ENCODE measurements at places on chromosomes 2 and 18.

DNA sequence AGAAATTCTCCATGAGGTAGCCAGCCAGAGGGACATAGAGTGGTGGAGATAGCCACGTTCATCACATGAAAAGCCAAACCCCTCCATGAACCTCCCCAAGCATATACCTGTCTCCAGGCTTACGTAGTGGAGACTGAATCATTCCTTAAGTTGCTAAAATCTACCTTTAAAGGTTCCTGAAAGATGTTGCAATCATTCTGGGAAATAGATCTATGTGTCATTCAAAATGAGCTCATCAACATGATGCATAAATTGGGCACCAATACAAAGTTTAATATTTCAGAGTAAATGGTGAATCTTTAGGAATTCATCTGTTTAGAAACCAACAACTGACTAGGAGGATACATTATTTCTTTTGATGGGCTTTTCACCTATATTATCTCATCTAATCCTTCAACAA lies 362.6 kb upstream of the ID2 start:
- no peak for DNase-seq

- DNase-seq = no peak
These were observed 152.0 kb downstream of the EVA1A start for GRCh38 chr2:75408771-75409170.

DNA sequence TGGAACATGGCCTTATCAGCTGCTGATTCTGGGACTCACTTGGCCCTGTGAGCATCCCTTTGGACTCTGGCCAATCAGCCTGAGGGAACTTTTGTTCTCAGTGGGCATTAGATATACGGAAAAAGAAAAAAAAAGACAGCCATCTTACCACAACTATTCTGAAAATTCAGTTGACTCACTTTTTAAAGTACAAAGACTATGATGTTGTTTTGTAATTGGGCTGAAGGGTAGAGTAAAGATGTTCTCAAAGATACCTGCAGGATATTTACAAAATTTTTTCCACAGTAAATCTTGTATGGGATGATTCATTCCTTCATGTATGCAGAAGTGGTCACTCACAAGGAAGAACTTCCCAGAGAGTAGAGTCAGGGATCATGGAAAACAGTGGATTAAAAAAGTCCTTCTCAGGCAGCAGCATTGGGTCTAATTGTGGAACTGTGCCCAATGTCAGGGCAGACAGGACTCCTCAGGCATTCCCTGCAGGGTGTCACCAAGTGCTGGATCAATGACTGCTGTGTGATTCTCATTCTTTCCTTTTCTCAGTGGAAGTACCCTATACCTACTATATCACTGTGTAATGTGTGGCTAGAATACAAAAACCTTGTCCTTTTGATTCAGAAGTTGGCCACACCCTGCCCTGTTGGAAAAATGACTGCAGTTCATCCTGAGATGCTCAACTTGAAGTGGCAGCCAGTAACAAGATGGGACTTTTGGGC lies 35.4 kb downstream of the SULT1C4 start:
- DNase-seq = no peak

GRCh38 chr2:179251870-179252269 lies 12.8 kb downstream of the SESTD1 start:
- DNase-seq = no peak

DNA sequence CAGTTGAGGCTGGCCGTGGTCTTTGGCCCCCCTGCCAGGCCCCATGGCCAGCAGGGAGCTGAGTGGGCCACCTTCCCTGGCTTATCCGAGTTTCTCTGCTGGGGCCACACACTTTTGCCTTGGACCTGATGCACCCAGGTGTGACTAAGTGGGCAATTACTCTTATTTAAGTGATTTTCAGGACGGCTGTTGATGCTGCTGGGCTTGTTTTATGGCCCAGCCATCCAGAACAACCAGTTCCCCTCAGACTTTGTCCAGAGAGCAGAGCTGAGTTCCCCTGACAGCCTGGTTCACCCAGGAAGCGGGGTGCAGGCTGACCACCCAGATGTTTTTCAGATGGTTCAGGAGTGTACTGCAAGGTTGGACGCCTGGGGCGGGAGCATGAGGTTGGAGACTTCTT lies 68.8 kb downstream of the GLI2 start:
- no peak for DNase-seq

GRCh38 chr18:75161256-75162028 lies 47.5 kb downstream of the PTGR3 start:
- no peak for DNase-seq

GRCh38 chr18:76233876-76234675 lies 261.0 kb downstream of the ZNF516 start:
- DNase-seq = no peak

DNA sequence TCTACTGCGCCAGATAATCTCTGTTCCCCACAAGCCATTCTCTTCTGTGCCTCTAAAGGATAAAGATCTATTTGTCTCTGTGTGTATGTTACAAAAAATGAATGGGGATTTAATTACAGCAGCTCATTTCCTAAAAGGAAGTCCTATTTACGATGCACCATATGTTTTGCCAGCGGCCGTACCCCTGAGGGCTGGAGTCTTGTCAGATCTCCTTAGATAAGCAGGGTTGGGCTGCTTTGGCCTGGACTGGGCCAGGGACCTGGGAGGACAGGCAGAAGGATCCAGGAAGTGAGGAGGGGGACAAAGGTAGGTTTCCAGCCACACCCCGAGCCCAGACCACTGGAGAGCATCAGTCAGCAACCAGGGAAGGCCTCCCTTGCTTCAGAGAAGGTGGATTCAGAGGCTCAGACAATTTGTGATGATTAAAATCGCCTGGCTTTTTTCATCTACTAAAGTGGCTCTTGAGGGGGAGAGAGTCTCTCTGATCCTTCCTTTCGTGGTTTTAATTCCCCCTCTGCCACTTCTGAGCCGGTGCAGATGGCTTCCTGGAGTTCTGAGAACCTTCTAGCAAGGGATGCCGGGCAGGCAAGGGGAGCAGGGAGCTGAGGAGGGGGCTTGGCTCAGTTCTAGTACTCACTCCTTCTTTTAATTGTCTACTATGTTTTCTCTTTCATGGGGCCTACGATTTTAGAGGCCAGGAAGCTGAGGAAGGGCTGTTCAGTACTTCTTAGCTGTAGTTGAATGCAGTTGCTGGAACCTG lies 42.1 kb downstream of the MYCN start:
- DNase-seq = no peak

- no peak for DNase-seq
These were observed 19.5 kb downstream of the GPR45 start for GRCh38 chr2:105261061-105261460.

- DNase-seq = no peak
These were observed 279.0 kb upstream of the NRP2 start for GRCh38 chr2:205403244-205403825.

GRCh38 chr2:156396126-156396525 lies 40.1 kb upstream of the GPD2 start:
- DNase-seq = no peak

DNA sequence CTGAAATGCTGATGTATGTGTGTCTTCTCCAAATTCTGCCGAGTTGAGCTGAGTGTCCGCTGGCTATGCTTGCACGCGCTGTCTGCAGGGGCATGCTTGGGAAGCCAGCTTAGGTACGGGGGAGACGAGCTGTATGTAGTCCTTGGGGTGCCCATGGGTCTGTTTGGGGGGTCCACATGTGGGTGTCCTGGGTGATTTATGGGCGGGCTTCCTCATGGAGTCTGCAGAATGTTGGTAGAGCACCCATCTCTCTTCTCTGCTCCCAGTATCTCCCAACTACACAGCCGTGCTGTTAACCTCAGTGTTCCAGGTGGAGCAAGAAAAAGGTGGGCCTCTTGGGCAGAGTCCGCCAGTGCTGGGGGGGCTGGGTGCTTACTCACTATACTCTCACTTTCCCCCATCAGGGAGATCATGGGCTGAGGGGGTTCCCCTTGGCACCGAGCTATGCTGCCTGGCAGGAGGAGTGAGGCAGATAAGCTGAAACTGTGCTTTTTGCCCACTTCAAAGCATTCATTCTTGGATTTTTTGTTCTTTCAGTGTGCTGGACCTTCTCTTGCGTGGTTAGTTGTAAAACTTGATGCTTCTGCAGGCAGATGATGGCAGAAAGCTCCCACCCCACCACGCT lies 128.2 kb upstream of the ALKAL2 start:
- no peak for DNase-seq

GRCh38 chr2:143262389-143262788 lies 133.2 kb downstream of the ARHGAP15 start:
- DNase-seq = no peak

DNA sequence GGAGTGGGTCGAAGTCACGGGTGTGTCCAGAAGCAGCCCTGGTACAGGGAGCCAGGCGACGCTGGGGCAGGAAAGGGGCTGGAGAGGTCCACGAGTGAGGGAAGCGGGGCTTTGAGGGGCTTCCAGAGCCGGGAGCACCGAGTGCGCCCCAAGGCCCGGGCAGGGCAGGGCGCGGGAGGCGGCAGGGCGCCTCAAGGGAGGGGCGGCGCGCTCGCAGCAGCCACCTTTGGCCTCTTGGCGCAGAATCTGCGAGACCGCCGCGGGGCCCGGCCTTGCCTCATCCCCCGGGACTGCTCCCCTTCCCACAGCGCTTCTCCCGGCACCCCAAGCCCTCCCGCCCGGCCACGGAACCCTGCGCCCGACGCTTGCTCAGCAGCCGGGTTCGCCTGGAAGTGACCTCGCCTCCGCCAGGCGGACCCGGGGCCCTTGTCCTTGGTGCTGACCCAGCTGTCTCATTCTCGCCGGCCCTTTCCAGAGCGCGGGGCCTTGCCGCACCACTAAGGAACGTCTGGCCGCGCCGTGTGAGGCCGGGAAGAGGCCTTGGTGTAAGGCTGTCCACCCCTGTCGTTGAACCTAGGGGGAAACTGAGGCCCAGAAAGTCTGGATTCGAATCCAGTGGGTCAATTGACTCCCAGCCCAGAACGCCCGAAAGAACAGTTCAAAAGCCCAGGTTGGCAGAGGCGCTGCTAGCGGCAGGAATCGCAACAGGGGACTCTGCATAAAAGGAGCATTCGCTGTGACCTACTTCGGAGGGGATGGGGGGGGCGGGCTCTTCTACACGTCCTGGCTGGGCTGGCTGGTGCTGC lies 584 bp upstream of the DNER start:
- peak; percentile 72 for DNase-seq

DNA sequence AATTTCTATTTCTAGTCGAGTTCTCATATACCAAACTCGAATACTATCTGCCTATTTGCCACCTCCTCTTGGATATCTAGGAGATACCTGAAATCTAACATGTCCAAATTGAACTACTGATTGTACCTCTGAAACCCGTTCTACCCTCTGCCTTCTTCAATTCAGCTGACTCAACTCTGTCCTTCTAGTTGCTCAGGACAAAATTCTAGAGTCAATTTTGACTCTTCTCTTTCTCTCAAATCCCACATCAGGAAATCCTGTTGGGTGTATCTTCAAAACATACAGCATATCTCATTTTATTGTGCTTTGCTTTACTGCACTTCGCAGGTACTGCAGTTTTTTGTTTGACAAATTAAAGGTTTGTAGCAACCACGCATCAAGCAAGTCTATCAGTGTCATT lies 137.8 kb downstream of the ZAP70 start:
- DNase-seq = no peak

- no peak for DNase-seq
These were observed 82.9 kb downstream of the KCTD1 start for GRCh38 chr18:26465431-26465830.

DNA sequence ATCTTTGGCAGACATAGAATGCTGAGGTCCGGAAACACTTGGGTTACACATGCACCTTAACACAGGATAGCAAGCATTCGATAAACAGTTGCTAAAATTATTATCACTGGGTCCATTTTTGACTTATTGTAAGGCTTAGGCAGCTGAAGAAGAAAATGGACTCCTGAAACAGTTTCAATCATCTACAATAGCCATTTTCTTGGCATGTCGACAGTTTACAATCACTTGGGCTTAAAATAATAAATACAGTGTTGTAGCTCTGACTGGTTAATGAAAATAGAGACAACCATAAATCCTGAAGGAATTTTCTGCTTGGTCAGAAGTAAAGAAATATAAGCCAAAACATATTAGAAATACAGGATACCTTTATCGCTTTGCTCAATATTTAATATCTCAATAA lies 169.2 kb downstream of the XIRP2 start:
- no peak for DNase-seq

DNA sequence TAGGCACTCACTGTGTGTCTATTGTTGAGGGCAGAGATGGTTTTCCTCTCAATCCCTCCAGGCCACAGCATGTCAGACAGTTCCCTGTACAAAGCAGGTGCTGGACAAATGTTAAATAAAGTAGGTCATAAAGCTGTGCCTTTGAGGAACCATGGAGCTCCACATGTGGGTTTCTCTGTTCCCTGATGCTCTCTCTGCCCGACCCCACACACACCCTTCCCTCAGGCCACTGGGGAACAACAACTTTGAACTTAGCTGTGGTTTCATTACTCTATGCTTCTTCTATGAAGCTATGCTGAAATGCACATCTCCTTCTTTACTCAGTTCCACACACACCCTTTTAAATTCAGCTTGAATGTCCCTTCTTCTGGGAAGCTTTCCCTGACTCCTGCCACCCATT lies 415.3 kb downstream of the HRH4 start:
- DNase-seq = no peak

DNA sequence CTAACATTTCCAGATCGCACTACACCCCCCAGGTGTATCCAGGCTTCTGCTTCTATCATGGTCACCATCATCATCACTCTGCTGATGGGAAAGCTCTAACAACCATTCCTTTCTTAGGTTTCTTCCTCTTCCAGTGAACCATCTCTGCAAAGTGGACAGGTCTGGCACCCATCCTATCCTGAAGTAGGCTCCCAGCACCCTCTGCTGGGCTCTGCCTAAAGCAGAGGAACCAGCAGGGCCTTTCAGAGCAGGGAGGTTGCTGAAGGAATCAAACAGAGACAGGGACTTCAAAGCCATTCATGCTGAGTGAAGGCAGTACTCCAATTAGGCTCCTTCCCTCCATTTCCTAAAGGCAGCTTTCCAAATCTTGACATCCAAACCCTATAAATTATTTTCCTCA lies 27.2 kb upstream of the SATB2 start:
- no peak for DNase-seq

DNA sequence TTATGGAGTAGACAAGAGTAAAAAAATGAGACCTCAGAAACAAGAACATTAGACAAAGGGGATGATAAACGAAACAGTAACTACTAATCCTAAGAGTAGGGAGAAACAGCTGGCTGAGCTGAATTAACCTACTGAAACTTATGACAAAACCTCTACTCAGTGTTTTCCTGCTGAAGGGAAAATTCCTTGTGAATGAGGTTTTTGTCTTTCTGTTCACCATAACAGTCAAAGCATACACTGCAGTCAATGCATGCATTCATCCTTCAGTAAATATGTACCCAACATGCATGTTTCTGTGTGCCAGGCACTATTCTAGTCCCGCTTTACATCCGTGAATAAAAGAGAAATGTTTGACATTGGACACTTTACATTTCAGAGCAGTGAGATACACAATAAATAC lies 805.6 kb upstream of the KLHL29 start:
- DNase-seq = no peak

- no peak for DNase-seq
These were observed 124.5 kb downstream of the TMEM131 start for GRCh38 chr2:97871096-97871780.

GRCh38 chr2:193907561-193907960 lies 1712.8 kb upstream of the TMEFF2 start:
- no peak for DNase-seq

GRCh38 chr18:77069931-77070330 lies 62.7 kb downstream of the MBP start:
- no peak for DNase-seq

Measured in C1 segment of cervical spinal cord (tissue), 14 donors.